Neural progenitor cell (in vitro differentiated cells): ENCODE measurements at places on chromosomes 2 and 18.

DNA sequence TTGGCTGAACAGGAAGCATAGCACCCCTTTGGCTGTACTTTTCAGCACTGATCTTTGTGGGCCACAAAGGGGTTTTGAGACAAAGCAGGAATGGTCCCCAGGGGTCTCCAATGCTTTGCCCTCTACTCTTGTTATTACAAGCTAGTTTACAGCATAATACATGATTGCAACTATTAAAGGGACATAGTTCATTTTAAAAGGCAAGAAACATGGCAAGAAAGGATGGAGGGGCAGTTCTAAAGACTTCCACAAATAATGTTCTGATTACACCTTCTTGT, 196.6 kb downstream of the FHOD3 start:
- no peak for DNase-seq

DNA sequence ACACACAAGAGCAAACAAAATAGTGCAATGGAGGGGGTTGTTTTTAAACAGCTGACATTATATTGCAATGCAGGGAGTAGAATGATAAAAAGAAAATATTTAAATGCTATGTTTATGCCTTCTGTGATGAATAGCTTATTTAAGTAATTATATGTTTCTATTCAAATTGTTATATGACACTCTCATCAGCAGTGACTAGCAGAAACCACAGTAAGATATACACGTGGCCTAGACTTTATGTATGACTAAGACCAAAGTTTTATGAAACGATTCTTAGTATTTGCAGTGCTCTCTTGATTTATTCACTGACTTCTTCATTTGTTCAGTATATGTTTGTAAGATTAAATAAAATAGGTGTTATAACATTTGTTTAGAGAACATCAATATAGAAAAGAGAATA, 26.1 kb upstream of the C1D start:
- DNase-seq: no peak

DNA sequence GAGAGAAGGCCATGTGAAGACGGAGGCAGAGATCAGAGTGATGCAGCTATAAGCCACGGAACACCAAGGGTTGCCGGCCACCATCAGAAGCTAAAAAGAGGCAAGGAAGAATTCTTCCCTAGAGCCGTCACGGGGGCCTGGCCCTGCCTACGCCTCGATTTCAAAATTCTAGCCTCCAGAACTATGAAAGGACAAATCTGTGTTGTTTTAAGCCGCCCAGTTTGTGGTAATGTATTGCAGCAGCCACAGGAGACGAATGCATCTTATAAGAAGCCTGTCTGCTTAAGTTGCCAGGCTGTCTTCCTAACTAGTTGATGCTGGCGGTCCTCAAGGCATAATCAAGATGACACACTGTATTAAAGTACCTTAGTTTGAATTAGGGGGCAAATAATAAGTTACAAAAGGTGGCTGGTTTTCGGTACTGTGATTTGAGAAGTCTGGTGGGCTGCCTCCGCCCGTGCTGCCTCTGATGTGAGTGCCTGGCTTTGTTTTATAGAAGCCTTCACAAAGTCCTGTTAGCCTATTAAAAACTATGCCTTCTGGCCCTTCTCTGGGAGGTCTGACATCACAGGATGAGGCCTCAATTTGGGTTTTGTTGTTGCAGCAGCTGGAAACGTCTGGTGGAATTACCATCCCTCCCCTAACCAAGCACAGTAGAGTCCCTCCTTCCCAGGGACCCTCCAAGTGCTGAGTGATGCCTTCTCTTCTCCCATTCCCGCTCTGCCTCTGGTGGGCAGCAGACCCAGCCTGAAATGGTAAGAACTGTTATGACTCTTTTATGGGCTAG, 53.6 kb downstream of the SRD5A2 start:
- DNase-seq: no peak

DNA sequence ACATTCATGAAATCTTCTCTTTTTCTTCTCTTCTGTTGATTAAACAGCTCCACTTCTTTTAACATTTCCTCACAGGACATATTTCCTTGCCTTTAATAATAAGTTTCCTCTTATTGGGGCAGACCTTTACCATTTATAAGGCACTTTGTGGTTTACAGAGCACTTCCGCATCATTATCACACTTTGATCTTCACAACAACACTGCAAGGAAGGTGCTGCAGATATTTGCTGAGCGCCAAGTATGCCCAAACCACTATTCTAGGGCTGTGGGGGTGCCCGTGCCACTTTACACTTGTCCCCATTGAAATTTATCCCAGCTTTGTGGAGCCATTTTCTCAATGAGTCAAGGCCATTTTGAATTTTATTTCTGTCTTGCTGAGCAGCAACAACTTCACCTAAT, 246.6 kb downstream of the SS18 start:
- no peak for DNase-seq

DNA sequence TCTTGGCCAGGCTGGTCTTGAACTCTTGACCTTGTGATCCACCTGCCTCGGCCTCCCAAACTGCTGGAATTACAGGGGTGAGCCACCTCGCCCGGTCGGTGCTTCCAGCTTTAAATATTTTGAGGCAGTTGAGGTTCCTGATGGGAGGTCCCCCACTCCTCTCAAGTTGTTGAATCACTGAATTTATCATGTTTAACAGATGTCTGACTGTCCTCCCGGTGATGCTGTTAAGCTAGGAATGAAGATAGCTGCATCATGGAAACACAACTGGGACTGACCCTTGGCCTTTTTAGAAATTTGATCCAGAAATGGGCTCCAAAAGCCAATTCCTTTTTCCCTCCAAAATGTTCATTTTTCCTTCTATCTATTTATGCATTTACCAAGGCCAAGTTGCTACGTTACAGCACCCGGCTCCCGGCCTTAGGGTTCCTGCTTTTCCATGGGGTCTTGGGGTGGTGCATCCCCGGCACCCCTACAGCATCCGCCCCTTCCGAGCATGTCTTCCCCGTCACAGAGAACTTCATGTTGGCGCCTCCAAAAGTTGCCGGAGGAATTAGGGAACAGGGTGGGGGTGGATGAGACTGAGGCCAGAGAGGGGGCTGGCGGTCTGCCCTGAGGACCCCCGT, 43.9 kb downstream of the PAX8 start:
- DNase-seq: no peak

DNA sequence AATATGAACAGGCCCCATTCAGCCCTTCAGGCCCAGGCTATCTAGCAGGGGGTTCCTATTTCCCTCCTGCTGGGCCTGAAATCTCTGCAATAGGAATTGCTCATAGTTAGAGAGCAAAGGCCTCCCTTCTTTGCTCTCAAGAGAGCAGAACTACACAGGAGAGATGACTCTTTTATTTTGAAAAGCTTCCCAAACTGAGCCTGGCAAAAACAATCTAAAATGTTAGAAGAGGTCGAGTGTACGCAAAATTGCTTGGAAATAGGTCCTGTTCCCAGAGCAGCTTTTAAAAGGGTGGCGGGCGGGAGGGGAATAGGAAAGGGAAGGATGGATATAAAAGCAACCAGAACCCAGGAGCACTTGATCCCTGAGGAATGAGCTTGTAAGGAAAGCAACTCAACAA, 68.4 kb upstream of the APCDD1 start:
- DNase-seq: no peak

DNA sequence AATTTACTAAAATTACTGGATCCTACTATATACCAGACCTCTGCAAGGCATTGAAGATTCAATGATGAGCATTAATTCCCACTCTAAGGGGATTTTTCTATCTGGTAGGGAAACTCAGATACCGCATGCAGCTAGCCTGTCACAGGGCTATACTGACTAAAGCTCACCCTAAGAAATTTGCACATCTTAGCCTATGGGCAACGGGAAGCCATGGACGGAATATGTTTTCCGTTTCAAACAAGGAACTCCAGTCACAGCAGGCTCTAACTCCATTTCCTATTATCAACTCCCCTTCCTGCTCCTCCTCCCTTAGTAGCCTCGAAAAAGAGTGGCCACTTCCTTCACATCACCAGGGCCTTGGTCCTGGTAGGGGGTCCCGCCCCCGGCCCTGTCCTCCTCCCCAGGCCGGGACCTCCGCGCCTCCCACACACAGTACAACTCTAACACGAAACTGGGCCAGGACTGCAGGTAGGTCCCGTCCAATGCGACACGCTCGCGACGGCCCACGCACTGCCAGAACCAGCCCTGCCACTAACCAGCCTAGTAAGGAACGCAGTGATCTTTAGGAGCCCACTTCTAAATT, 659 bp upstream of the COX5B start:
- DNase-seq: peak; percentile 43

DNA sequence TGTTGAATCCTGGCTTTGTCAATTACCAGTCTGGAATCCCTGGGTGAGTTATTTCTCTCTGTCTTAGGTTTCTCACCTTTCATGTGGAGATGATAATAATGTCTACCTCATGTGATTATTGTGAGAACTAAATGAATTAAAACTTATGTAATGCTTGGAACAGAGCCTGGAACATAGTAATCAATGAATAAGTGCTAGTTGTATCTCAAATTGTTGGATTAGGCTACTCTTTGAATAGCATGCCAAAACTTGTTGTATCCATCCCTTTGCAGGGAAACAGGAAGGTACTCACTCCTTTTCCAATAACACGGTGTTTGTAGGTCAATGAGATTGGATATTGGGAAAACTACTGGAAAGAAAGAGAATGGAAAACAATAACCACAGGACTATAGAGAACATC, 796.6 kb upstream of the ZEB2 start:
- DNase-seq: no peak

DNA sequence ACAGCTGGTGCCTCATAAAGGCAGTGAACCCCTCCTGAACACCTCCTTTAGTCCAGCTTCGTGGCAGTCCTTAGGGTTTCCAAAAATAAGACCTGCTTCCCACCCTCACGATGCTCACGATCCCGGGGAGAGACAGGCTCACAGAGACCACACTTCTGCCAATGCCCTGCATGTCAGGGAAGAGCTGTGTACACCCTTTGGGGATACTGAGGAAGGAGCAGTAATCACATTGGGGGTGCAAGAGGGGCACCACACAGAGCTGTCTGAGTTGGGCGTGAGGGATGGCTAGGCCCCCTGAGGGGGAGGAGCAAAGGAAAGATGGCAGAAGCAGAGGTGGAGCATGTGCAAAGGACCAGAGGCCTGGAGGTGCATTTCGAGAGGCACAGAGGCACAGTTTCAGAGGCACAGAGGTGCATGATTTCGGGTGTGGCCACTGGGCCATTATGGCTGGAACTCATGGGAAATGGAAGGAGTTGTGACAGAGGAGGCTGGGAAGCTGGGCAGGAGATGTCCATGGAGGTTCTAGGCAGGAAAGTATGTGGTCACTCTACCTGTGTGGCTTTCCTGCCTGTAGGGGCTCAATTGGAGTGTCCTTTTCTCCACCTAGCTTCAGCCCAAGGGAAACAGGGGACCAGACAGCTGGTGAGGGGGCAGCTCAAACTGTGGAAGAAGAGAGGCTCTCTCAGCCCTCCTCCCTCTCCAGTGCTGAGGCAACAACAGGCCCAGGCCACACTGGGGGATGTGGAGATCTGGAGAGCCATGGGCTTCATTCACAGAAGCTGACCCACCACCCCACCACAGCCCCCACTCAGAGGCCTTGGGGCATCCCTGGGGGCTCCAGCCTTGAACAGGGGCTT, 115.9 kb downstream of the CAPN13 start:
- DNase-seq: no peak

DNA sequence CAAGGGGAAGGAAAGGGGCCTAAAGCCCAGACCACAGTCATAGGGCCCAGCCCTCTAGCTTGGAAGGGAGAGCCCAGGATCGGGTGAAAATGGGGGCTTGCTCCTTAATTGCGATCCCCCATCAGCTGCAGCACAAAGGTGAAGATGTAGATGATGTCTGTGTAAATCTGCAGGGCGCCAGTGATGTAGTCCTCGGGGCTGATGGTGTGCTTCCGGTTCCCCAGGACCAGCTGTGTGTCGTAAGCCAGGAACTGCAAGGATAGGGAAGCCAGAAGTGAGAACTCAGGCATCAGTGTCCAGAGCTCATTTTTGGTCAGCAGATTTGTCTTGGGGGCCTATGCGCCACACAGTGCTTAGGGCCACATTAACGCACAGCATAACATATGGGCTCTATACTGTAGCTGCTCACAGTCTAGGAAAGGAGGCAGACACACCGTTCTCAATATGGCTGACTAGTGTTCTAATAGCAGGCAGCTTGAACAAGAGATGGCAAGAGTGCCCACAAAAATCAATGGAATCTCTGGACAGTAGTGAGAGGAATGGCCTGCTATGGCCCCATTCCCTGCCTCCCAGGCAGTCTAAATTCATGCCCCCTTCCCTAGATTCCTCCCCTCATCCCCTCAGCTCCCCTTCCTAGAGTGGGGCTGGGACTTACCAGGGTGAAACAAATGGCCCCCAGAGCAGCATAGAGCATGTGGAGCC, 5.2 kb downstream of the PNKD start:
- DNase-seq: no peak

GRCh38 chr2:16039823-16040222, 99.5 kb downstream of the MYCN start:
- no peak for DNase-seq

GRCh38 chr2:73836141-73836943, 7.6 kb downstream of the STAMBP start:
- no peak for DNase-seq

DNA sequence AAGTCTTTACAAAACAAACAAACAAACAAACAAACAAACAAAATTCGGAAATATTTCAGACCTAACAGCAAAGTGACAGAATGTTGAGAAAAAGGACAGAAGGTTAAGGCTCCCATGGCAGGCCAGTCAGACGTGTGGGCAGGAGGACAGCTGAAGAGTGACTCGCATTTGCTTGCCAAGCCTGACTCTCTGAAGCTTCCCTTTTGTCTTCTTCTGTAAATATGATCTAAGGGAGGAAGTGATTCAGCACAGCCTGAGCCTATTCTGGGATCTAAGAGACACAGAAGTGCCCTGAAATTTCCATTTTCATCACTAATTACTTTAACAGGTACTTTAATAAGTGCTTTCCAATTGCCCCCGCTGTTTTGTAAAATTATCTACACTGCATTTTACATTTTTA, 134.0 kb upstream of the LYPD1 start:
- no peak for DNase-seq

GRCh38 chr2:136059036-136059472, 58.9 kb downstream of the CXCR4 start:
- DNase-seq: no peak

GRCh38 chr2:10906926-10907625, 4.7 kb upstream of the KCNF1 start:
- DNase-seq: no peak

GRCh38 chr2:165105926-165106325, 97.9 kb downstream of the SCN3A start:
- no peak for DNase-seq

DNA sequence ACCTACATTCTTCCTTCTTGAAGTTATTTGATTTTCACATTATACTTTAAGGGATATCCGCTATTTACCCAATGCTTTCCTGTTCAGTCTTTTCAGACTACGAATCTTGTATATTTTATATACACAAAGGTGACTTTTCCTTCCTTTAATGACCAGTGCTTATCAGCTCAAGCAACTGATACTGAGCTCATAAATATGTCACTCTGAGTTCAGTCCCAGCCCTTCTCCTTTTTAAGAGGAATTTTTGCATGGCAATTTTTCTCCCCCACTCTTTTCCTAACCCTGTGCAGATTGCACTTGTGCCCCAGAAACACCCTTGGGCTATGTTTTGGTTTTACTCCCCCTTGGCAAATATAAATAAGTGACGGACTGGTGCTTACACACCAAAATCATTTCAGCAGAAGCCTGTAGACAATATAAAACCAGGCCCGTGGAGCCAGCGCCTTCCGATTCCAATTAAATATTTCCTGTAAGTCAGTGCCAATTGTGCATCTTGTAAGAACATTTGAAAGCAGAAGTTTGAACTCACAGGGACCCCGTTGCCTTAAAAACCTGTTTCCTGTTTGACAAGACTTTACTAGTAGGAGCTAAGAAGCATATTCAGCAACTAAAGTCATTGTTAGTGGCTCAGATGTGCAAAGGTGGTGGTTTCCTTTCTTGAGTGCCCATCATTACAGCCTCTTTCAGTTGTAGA, 66.3 kb upstream of the GATA6 start:
- DNase-seq: no peak

- DNase-seq: no peak
Measured at GRCh38 chr18:54914816-54915215, 44.4 kb downstream of the CCDC68 start.
